ENCODE measurements at places on chromosomes 16 and 17. TPM values are rescaled to one million over a fixed set of nuclear protein-coding genes. Genes with fewer than 3 reads are reported as not detected.
A peak's percentile ranks its signal among the peaks of the same experiment; 100 is the strongest.

DNA sequence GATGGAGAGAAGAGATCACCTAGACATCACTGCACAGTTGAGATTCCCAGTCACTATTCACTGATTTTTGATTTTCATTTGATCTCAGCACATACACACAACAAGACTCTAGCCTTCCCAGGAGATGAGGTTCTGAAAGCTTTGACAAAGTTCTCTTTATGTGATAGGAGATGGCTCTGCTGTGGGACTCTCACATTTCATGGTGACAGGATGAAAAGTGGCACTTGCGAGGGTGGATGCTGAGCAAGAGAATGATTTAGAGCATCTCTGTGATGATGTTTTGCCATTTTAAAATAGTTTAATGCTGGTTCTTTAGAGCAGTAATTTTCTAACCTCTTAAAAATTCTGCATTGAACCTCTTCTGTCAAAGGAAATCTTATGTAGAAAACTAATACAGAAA, 113.3 kb upstream of the CA10 start:
- no peak overlapping the region for H3K27ac ChIP-seq
- H3K27me3 ChIP-seq: no peaks in the 10 kb centered on the region
- no peak overlapping the region for H3K4me3 ChIP-seq
- no peaks in the 10 kb centered on the region for H3K4me1 ChIP-seq
- no peak for DNase-seq

GRCh38 chr16:24118126-24118821, 137.9 kb upstream of the CACNG3 start:
- H3K4me1 ChIP-seq: no peaks in the 10 kb centered on the region
- no peaks in the 10 kb centered on the region for H3K36me3 ChIP-seq
- H3K4me3 ChIP-seq: no peak overlapping the region
- no peak for DNase-seq
- H3K27me3 ChIP-seq: no peaks in the 10 kb centered on the region
- H3K27ac ChIP-seq: no peak overlapping the region

- no peaks in the 10 kb centered on the region for H3K27me3 ChIP-seq
- no peaks in the 10 kb centered on the region for H3K36me3 ChIP-seq
- H3K27ac ChIP-seq: no peak overlapping the region
- peak overlapping the region; percentile 47 for H3K4me3 ChIP-seq
- H3K4me1 ChIP-seq: peaks cover 9% of the 10 kb centered on the region
Observed at GRCh38 chr16:48054881-48055601, 100.8 kb downstream of the ABCC12 start.

DNA sequence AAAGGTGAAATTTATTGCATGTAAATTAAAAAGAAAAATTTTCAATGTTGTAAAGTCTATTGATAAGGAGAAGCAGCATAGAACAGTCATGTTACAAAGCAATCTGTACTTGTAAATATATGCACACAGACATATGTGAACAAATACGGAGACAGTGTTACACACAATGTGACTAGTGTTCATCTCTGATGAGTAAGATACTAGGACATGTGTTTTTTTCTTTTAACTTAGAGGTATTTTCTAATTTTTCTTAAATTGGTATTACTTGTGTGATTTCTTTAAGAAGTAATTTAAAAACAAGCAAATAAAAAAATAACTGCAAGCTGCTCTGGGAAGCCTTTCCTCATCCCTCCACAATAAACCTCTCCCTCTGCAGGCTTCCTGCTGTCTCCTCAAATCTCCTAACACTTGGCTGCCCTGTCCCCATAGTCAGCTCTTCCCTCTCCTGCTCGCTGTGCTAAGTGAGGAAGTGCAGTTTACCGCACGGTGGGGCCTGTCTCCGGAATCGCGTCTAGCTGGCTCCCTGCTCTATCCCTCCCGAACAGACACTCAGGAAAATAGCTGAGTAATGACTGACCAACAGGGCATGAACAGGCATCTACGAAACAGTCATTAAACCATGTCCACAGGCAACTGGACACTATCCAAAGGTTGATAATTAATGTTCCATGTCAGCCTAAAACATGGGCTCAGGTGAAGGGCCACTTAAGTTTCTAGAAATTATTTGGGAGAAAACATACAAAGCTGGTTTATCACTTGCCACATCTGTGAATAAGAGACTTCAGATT, 35.9 kb downstream of the CMTM4 start:
- peak overlapping the region; percentile 80 for H3K27ac ChIP-seq
- no peaks in the 10 kb centered on the region for H3K27me3 ChIP-seq
- DNase-seq: peak; percentile 65

GRCh38 chr17:68870161-68870826, 84.9 kb downstream of the ABCA8 start:
- H3K27ac ChIP-seq: no peak overlapping the region
- H3K4me3 ChIP-seq: no peak overlapping the region
- no peak for DNase-seq
- H3K36me3 ChIP-seq: peaks cover 5% of the 10 kb centered on the region

DNA sequence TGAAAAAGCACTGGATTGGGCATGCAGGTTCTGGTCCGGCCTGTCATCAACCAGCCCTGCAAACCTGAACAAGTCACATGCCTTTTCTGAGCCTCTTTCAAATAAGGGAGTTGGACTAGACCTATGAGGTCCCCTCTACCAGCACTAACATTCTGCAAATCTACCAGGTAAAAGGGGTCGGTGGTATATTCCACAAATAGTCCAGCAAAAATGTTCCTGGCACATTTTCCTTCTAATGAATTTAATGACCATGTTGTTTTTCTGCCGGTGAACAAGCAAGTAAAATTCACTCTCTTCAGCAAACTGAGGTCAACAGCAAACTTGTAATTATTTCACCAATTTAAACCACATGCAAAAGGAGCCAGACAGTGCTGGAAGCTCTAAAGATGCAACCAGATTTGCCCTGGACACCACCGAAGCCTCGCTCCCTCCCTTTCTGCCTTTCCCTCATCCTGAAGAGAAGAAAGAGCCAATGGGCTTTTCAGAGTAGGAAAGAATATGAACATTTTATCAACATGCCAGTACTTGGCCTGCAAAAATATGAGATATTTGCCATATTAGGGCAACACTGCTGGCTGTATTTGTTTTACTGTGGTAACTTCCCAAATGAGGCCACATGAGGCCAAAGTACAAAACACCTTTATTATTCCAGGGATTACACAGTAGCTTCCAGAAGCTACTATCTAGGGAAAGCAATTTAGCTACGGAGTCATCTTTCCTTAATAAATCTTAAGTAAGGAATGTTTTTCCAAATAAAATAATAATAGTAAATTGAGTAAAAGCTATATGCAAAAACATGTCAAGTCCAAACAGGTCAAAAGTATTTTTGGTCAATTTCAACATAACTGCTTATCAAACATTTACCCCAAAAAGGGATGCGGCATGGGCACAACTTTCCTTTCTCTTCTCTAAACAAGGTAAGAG, 45.0 kb downstream of the USP31 start:
- no peaks in the 10 kb centered on the region for H3K27me3 ChIP-seq
- H3K4me3 ChIP-seq: no peak overlapping the region
- no peak overlapping the region for H3K27ac ChIP-seq
- peaks cover 49% of the 10 kb centered on the region for H3K36me3 ChIP-seq
- DNase-seq: no peak

GRCh38 chr17:7315570-7316235, 543 bp upstream of the GPS2 start:
- H3K36me3 ChIP-seq: peaks cover 18% of the 10 kb centered on the region
- H3K4me1 ChIP-seq: peaks cover 43% of the 10 kb centered on the region
- peak overlapping the region; percentile 92 for H3K27ac ChIP-seq
- no peak for DNase-seq
- peak overlapping the region; percentile 98 for H3K4me3 ChIP-seq
- H3K27me3 ChIP-seq: no peaks in the 10 kb centered on the region

TM4SF5 gene
- total RNA-seq: not detected

GRCh38 chr17:42913981-42914617, 13.5 kb downstream of the G6PC1 start:
- no peak for DNase-seq
- no peaks in the 10 kb centered on the region for H3K27me3 ChIP-seq
- no peaks in the 10 kb centered on the region for H3K36me3 ChIP-seq
- no peaks in the 10 kb centered on the region for H3K4me1 ChIP-seq
- no peak overlapping the region for H3K27ac ChIP-seq

CACNG5 gene
- total RNA-seq: not detected

DNA sequence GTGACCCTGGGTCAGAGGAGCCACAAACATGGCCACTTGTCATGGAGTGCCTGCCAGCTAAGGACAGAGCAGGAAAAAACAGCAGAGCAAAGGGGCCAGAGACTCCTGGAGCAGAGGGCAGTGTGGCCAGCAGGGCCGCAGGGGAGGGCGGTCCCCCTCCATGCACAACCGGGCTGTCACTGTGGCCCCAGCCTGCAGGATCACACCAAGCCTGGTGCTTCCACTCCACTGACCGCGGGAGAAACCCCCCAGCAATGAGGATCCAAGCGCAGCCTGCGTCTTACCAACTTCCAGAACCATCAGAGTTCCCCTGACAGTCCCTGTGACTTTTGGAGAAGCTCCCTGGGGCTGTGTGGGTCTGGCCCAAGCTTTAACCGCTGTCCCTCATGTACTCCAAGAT, 62.0 kb downstream of the PRMT7 start:
- H3K27me3 ChIP-seq: no peaks in the 10 kb centered on the region
- no peak overlapping the region for H3K27ac ChIP-seq
- DNase-seq: peak; percentile 34
- no peak overlapping the region for H3K4me3 ChIP-seq
- no peaks in the 10 kb centered on the region for H3K36me3 ChIP-seq

DNA sequence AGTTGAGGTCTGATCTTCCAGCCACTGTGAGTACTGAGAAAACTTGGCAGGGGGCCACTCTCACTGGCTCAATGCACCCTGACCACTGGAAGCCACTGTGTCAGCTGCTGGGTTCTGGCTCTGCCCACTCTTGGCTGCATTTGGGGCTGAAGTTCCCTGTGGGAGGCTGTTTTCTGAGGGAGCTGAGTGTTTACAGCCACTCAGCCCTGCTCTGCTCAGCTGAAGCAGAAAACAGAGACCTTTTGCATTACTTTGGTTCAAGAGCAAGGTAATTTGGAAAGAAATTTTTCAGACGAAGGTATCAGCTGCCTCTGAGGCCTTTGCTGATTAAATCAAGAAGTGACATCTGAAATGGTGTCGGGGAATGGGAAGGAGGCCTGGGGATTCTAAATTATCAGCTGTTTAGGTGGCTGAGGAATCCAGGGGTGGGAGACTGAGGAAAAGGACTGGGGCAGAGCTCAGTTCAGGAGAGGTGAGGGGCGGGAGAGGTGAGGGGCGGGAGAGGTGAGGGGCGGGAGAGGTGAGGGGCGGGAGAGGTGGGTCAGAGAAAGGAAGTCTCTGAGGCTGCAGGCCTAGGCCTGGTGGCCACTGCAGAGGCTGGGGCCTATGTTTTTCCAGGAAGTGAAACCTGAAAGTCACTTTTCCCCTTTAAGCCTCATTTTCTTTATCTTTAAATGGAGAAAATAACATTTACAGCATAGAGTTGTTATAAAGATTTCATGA, at the start of gene ACSM5:
TSS of gene ACSM5 (plus strand) at position 137 of the 723 bp plus-strand sequence. CDS start 1,951 bp downstream, outside the sequence.
- H3K27ac ChIP-seq: peak within 1 kb of the TSS; percentile 46
- no peaks in the 10 kb centered on the region for H3K36me3 ChIP-seq
- DNase-seq: peak; percentile 86

ATAD5 gene
- 0.19 TPM for total RNA-seq

- H3K27me3 ChIP-seq: no peaks in the 10 kb centered on the region
- peaks cover 25% of the 10 kb centered on the region for H3K4me1 ChIP-seq
- no peak overlapping the region for H3K27ac ChIP-seq
Observed at GRCh38 chr17:2125013-2125535, 70.2 kb downstream of the HIC1 start.

KRTAP2-3 gene
- not detected for total RNA-seq

- no peak for DNase-seq
- H3K36me3 ChIP-seq: peaks cover 3% of the 10 kb centered on the region
- H3K4me1 ChIP-seq: peaks cover 32% of the 10 kb centered on the region
- H3K27me3 ChIP-seq: no peaks in the 10 kb centered on the region
- H3K27ac ChIP-seq: no peak overlapping the region
Observed at GRCh38 chr16:8928467-8928957, 35.2 kb downstream of the USP7 start.

DNA sequence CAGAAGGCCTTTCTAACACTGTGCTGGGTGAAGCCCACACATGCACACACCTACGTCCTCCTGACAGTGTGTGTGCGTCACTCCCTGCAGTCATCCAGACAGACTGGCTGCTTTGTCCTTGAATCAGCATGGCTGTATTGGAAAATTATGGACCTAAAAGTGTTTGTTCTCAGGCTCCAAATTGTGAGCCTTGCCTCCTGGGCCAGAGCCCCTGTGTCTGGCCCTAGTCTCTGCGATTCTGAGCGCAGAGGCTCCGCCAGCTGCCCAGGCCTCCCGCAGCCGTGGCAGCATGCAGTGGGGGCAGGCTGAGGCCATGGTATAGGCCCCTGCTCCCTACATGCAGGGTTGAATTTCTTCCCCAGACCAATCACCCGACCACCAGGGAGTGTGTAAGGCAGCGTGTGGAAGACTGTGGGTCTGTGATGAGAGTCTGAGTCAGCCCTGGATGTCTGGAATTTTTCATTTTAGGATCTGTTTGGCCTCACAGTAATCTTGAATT, 166.9 kb downstream of the LGALS9B start:
- H3K4me1 ChIP-seq: no peaks in the 10 kb centered on the region
- H3K27me3 ChIP-seq: no peaks in the 10 kb centered on the region

GRCh38 chr16:87684711-87685404, 80.9 kb downstream of the KLHDC4 start:
- H3K36me3 ChIP-seq: no peaks in the 10 kb centered on the region
- H3K4me1 ChIP-seq: no peaks in the 10 kb centered on the region
- H3K4me3 ChIP-seq: no peak overlapping the region
- DNase-seq: no peak
- no peak overlapping the region for H3K27ac ChIP-seq

IGF2BP1 gene
- total RNA-seq: not detected

DNA sequence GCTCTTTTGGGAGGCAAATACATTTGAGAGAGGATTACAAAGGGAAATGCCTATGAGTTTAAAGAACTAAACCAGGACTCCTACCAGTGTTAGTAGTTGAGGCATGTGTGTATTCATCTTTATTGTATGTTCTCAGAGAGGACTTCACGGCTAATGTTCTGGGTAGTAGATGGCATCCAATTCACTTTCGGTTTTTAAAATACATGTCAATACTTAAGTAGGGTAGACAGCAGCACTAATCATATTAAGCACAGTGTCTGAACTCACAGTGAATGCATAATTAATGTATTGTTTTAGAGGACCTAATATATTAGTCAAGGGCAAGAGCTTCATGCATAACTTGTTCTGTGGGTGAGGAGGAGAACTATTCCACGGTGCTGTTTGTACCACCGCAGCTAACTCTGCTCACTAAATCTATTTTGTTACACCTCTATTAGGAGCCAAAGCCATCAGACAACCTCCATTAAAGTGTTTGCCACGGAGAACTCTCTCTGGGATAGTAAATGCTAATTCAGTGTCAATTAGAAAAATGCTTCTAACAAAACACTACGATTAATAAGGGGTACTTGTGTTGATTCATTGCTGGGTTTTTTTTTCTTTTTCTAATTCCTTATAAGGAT, 56.3 kb downstream of the COX10 start:
- H3K4me3 ChIP-seq: peak overlapping the region; percentile 53
- H3K27ac ChIP-seq: no peak overlapping the region
- no peaks in the 10 kb centered on the region for H3K27me3 ChIP-seq
- no peak for DNase-seq

ALDH3A1 gene
- total RNA-seq: 0.24 TPM

- no peak overlapping the region for H3K27ac ChIP-seq
- H3K4me3 ChIP-seq: no peak overlapping the region
- H3K36me3 ChIP-seq: no peaks in the 10 kb centered on the region
- no peaks in the 10 kb centered on the region for H3K27me3 ChIP-seq
- no peaks in the 10 kb centered on the region for H3K4me1 ChIP-seq
- no peak for DNase-seq
Observed at GRCh38 chr16:77143364-77143763, 47.6 kb upstream of the MON1B start.

GRCh38 chr17:67606896-67607604, 110.7 kb upstream of the NOL11 start:
- H3K36me3 ChIP-seq: no peaks in the 10 kb centered on the region
- no peak overlapping the region for H3K27ac ChIP-seq
- H3K4me3 ChIP-seq: no peak overlapping the region
- no peaks in the 10 kb centered on the region for H3K27me3 ChIP-seq
- peaks cover 9% of the 10 kb centered on the region for H3K4me1 ChIP-seq
